ENCODE measurements at places on chromosomes 7 and 10.

DNA sequence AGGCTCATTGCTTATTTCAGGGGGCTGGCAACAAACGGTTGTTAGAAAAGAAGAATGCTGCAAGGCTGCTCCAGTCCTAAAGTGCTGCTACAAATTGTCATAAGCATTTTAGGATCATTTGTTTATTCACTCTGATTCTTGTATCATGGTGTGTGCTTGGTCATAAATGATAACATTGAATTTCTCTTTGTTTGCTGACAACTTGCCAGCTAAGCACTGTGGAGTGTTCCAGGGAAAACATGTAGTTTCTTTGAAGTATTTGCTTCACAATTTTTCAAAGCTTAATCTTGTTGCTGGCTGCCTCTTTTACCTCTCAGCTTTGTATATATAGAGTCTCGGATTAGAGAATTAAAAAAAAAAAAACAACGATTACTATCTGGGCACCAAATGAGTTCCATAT lies 263.0 kb downstream of the PHF14 start:
- no peak for DNase-seq

DNA sequence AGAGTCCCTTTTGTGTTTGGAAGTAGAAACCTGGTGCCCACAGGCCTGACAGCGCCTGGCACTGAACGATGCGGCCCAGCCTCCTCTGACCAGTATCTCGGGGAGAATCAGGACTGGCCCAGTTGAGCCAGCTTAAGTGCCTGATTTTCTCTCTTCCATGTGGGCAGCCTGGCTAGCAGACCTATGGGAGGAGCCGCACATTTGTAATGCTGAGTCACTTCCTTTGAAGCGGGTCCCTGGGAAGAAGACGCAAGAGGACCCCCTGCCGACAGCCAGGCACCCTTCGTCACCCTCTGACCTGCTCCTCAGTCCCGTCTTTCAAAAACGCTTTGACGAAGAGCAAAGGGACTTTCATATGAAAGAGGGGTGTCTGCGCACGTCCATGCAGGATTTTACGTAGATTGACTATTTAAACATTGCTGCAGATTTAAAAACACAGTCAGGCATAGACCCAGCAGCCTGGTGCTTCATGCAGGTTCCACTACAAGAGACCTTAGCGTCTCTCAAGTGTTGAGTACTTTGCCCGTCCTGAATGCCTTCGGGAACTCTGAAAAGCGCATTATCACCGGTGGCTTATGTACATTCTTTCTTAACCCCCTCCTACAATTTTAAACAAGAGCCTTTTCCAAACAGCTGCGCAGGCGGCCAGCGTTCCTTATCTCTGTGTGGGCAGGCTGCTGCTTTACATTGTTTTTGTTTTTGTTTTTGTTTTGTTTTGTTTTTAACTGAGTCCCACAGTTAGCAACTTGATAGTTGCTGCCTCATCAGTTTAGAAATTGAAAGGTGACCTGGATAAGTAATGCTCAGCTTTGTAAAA lies 36.5 kb upstream of the AP5Z1 start:
- DNase-seq, result peak; percentile 93

DNA sequence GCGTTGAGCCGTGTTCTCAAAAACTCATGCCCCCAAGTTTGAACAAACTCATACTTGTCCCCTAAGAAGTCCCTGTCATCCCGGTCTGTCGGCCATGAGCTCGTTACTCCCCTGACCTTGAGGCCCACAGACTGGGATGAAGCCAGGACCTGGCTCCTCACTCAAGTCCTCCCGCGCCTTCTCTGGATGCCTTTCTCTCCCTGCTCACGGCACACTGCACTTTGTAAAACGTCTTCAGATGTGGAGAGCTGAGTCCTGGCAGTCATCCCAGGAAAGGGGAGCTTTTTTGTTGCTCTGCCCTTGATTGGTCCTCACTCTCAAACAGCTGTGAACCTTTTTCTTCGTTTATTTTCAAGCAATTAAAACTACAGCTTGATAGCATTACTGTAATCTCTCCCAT lies 110.8 kb downstream of the JAZF1 start:
- no peak for DNase-seq

GRCh38 chr10:59694936-59695335 lies 14.7 kb downstream of the SLC16A9 start:
- DNase-seq, result no peak

- no peak for DNase-seq
Observed at GRCh38 chr10:61642150-61642571, 20.6 kb upstream of the CABCOCO1 start.

DNA sequence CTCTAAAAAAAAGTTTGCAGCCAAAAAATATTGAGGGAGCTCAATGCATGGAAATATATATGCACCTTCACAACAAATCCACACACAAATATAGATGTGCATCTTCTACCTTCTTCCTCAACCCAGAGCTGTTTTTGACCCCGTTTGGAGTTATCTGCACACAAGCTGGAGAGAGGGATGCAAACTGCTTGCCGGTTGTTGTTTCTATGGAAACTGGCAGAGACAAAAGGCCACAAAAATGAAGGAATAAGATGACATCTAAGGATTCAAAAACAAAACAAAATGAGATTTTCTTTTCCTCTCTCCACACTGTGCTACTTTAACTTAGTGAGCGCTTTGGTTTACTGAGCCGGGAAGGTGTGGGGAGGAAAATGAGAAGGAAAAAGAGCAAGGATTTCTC lies 210.2 kb upstream of the AGK start:
- DNase-seq, result no peak

- no peak for DNase-seq
Observed at GRCh38 chr10:104303594-104304355, 34.5 kb downstream of the ITPRIP start.

DNA sequence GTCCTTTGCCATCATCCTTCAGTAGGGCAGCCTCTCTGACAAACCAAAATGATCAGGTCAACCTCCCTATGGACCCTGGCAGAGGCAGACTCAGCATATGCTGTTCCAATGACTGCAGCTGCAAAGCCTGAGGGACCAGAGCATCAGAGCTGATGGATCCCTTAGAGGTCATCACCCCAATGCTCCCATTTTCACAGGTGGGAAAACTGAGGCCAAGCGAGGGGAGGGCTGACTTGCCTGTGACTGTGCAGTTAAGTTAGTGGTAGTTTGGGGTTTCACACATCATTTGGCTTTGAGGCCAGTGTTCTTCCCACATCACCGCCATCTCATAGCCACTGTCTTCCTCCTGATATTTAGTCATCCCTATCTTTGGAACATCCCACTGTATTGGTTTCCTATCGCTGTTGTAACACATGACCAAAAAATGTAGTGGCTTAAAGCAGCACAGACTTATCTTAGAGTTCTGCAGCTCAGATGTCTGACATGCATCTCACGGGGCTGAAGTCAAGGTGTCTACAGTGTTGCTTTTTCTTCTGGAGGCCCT lies 69.3 kb upstream of the PDZD8 start:
- no peak for DNase-seq

DNA sequence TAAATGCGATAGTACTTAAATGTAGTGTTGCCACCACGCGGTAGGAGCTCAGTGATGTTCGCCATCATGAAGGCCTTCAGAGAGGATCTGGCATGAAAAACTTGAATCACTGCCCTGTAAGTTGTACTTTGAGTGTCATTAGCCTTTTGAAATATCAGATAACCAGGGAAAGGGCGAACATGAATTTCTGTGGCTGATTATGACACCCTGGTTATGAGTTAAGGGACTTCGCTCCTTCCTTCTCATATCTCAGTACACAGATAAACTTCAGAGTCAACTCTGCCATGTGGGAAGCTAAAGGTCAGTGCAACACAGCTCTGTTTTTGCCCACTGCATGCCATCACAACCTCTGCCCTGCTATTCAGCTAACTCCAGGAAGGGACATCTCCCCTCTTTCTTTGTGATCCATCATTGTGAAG lies 8.9 kb upstream of the ACSL5 start:
- no peak for DNase-seq

DNA sequence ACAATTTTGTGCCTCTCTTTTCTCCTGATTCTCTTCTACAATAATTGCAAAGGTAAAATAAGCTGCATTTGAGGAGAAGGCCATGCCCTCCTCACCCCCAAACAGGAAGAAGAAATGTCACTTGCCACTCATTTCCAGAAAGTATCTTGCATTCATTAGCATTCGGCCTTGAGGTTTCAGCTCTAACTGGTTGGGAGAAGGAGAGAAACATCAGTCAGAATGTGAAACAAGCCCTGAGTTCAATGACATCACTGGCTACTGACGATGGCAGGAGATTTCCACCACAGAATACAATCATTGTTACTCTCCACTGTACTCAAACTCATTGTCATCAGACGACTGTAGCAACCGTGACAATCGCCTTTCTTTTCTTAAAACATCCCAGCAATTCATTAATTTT lies 72.8 kb downstream of the PRKCQ start:
- no peak for DNase-seq

DNA sequence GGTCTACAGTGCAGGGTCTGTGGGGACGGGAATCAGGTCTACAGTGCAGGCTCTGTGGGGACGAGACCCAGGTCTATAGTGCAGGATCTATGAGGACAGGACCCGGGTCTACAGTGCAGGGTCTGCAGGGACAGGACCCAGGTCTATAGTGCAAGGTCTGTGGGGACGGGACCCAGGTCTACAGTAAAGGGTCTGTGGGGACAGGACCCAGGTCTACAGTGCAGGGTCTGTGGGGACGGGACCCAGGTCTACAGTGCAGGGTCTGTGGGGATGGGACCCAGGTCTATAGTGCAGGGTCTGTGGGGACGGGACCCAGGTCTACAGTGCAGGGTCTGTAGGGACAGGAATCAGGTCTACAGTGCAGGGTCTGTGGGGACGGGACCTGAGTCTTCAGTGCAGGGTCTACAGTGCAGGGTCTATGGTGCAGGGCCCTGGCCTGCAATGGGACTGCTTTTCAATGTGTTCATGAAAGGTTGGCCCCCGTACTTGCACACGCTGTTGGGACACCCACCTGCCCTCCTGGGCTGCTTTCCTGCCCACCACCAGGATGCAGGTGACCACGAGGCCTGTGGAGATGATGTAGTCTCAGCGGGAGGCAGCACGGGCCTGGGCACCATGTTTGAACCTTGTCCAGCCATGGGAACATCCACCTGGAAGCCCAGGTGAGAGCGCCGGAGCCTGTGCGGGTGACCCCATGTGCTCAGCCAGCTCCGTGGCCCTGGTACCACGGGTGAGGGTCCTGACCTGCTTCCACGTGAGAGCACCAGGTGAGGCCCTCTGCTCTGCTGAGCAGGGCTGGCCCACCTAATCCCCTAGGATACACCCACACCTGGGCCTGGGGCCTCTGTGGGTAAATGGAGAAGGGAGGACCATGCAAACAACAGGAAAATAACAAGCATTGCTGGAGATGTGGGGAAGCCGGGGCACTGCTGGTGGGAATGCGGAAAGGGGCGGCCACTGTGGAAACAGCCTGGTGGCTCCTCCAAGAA lies 91.4 kb upstream of the DIP2C start:
- no peak for DNase-seq

DNA sequence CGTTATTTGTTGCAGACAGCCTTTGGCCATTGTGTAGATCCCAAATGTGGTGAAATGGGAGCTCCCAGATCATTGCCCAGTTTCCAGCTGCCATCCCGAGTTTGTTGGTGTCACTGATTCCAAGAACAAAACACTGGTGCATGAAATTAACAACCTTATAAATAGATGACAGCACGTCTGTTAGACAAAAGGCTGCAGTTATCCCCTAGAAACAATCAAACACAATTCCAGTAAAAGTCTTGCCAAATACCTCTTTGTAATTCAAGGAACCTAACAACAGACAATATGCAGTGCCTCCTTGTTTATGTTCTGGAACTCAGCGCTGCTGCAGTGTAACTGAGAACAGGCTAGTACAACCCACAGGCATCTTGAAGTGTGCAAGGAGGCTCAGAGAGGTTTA lies 404.5 kb downstream of the PAXIP1 start:
- no peak for DNase-seq

GRCh38 chr7:40879941-40880543 lies 745.2 kb downstream of the SUGCT start:
- DNase-seq, result no peak

GRCh38 chr7:2833083-2833910 lies 10.8 kb downstream of the GNA12 start:
- no peak for DNase-seq

- DNase-seq, result peak; percentile 39
Observed at GRCh38 chr7:80453699-80454340, 58.0 kb downstream of the GNAT3 start.

- DNase-seq, result no peak
Observed at GRCh38 chr7:135536150-135536549, 21.6 kb upstream of the NUP205 start.

GRCh38 chr7:27263781-27264180 lies 21.2 kb downstream of the EVX1 start:
- DNase-seq, result no peak

- no peak for DNase-seq
Observed at GRCh38 chr10:43350156-43350555, 21.3 kb upstream of the FXYD4 start.

- DNase-seq, result no peak
Observed at GRCh38 chr10:22500656-22501340, 155.5 kb downstream of the SPAG6 start.

- no peak for DNase-seq
Observed at GRCh38 chr10:77699080-77699645, 61.6 kb upstream of the KCNMA1 start.

DNA sequence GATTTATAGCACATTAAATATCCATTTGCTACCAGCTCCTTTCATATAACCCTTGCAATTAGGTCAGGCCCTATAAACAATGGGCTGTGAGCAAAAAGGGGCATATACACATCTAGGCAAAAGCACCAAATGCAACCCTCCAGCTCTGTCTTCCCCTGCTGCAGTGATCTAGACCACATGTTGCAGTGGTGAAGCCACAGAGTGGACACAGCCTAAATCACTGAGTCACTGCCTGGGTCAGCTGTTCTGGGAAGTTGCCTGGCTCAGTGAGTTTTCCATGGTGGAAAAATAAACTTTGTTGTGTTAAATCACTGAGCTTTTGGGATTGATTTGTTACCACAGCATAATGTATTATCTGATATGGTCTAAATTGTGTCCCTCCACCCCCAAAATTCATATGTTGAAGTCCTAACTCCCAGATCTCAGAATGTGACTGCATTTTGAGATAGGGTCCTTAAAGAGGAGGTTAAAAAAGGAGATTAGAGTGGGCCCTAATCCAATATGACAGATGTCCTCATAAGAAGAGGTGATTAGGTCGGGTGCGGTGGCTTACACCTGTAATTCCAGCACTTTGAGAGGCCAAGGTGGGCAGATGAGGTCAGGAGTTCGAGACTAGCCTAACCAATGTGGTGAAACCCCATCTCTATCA lies 70.4 kb downstream of the ZFAND4 start:
- no peak for DNase-seq

GRCh38 chr7:64733550-64734240 lies 60.5 kb upstream of the ZNF138 start:
- DNase-seq, result peak; percentile 14

- DNase-seq, result no peak
Observed at GRCh38 chr10:62076891-62077290, 175.4 kb downstream of the ARID5B start.

GRCh38 chr7:85172530-85172941 lies 14.3 kb downstream of the SEMA3D start:
- no peak for DNase-seq

DNA sequence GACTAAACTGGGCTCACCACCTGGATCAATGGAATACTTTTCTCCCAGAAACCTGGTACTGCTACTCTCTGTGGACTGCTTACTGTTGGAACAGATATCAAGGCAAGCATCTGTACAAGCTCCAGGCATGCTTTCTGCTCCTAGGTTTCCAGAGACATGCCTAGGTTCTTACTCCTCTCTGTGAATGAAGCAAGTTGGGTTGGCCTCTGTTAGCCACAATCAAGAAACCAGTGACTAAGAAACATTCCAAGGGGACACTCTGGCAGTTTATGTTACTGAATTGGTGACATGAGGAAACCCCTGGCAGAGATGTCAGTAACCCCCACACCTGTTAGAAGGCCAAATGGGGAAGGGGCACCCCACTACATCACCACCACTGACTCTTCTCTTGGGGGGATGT lies 121.9 kb downstream of the GFRA1 start:
- DNase-seq, result no peak
